Activated CD4-positive, alpha-beta memory T cell treated with anti-CD3 and anti-CD28 coated beads for 36 hours (primary cell): ENCODE measurements at places on chromosomes 11 and 22. TPM values are rescaled to one million over a fixed set of nuclear protein-coding genes. Genes with fewer than 3 reads are reported as not detected.

PYGM gene
- total RNA-seq: 0.94 TPM

CCDC81 gene
- total RNA-seq: 0.83 TPM

KLHL35 gene
- total RNA-seq: 0.51 TPM

TRIM49 gene
- not detected for total RNA-seq

CYTH4 gene
- total RNA-seq: 58.7 TPM

CYB5R3 gene
- total RNA-seq: 77.6 TPM

OR2AG1 gene
- not detected for total RNA-seq

MMP13 gene
- total RNA-seq: not detected
